Activated T-helper 2 cell treated with anti-CD3 and anti-CD28 coated beads, Interferon-gamma antibody, Interleukin-2, Interleukin-4, amounts not matched to agents 10 μg/mL and 5 μg/mL and 100 μg/mL, durations not matched to agents 14 hours and 24 hours and 36 hours (primary cell): ENCODE measurements at places on chromosomes 6 and 20.

DNA sequence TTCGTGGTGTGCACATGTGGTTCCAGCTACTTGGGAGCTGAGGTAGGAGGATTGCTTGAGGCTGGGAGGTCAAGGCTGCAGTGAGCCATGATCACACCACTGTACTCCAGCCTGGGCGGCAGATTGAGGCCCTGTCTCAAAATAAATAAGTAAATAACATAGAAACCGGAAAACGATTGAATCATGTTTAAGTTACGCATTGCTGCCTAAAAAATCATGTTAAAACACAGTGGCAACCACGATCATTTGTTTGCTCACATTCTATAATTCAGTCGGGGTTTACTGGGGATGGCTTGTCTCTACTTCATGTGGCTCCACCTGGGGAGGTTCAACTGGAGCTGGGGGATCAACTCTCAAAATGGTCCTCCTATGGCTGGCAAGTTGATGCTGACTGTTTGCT is 8.2 kb upstream of the CDKN1A start:
- no peak for DNase-seq

DNA sequence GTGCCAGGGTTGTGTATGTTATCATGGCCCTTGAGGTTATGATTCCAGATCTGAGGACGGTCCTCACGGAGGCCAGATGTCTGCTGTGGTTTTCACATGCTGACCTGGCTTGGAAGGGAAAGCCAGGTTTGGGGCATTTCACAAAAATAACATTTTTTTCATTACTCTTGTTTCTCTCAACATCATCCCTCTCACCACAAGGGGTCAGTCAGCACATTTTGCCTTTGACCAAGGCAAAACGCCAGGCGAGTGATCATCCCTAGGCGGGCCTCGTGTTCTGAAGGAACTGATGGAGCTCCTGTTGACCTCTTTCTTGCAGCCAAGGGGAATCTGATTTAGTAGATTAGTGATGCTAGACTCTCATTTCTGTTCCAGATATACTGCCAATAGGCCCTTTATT is 133.5 kb downstream of the TBC1D7 start:
- DNase-seq: no peak

DNA sequence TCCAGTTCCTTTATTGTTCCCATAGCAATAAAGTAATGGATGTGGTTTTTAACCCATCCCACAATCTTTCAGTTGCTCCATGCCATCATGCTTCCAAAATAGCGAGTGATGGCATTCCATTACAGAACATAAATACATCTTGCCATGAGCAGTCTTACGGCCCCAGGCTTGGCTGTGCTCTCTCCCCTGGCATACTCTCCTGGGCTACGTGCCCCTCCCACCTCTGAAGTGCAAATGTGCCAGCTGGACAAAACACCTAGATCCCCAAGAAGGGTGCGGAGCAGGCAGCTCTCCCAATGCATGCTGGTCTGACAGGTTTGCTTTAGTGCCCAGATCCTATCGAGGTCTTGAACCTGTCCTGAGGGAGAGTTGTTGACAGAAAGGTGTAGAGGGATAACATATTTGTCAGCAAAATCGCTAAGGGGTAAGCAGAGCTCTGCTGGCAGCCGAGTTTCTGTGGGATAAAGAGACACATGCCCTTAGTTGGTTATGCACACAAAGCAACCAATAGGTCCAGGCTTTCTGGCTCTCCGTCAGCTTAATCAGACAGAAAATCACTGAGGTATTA is 43.9 kb upstream of the PAX1 start:
- DNase-seq: no peak

- DNase-seq: no peak
These were observed 27.0 kb upstream of the SLA2 start for GRCh38 chr20:36672991-36673390.

DNA sequence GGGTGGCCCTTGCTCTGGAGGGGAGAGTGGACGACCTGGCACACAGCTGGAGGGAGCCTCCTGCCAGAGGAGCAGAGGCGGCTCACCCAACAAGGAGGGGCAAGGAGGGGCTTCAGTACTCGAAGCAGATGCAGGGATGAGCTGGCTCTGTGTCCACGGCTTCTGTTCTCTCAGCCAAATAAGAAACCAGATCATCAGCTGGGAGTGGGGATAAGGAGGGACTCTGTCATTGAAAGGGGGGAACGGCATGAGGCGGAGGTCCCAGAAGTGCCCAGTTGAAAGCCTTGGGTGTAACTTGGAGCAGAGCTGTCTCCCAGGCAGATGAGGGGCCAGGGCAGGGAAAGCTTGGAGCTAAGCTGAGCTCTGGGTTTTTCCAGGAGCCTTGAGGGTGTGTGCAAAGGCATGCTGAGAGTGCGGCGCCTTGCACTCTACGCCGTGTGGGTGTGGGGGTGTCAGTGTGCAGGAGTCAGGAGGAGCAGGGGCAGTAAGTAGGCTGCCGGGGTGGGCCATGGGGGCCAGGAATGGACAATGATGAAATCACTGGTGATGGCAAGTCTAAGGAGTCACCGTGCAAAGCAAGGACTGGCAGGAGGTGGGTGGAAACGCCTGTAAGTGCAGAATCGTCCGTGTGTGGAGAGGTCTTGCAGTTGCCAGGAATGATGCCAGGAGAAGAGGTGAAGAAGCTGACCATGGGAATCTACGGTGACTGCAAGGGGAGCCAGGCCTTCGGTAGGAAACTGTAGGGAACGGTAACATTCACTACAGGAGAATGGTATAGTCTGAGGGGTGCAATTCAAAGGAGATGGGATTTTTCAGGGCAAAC is 85.4 kb upstream of the FOXQ1 start:
- no peak for DNase-seq

- DNase-seq: no peak
These were observed 15.6 kb upstream of the NELFCD start for GRCh38 chr20:58965270-58966064.

GRCh38 chr6:38193051-38193450 is 373.5 kb downstream of the ZFAND3 start:
- no peak for DNase-seq

DNA sequence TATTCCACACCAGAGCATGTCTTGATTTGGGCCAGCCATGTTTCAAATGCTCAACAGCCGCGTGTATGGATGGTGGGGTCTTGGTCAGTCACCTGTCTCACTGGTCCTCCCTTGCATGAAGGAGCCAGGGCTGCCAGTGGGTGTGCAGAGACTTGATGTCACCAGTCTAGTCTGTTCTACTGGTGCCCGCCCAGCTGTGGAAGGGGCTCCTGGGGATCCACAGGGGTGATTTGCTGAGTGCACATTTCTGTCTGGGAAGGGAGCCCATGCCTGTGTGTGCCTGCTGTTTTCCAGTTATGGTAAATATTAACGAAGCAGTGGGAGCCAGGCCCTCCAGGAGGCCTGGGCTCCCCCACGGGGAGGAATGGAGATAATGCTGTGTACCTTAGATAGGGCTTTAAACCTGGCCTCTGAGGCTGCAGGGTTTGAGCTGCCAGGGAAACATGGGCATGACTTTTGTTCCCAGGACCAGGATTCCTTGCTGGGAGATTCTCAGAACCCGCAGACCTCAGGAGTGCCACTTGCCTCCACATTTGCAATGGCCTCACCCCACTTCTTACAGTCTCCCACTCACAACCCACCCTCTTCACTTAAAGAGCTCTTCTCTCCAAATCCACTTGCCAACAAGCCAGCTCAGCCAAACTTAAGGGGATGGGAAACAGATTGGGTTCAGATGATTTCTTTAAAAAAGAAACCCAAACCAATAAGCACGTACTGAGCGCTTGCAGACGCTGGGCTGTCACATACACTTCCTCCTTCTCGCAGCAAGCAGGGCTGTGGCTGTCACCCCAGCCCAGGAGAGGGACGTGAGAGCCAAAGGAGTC is 54.1 kb downstream of the VEGFA start:
- DNase-seq: no peak

- DNase-seq: no peak
These were observed 1.1 kb upstream of the TGM2 start for GRCh38 chr20:38165966-38166702.

GRCh38 chr6:108622641-108623298 is 62.1 kb downstream of the FOXO3 start:
- DNase-seq: no peak

DNA sequence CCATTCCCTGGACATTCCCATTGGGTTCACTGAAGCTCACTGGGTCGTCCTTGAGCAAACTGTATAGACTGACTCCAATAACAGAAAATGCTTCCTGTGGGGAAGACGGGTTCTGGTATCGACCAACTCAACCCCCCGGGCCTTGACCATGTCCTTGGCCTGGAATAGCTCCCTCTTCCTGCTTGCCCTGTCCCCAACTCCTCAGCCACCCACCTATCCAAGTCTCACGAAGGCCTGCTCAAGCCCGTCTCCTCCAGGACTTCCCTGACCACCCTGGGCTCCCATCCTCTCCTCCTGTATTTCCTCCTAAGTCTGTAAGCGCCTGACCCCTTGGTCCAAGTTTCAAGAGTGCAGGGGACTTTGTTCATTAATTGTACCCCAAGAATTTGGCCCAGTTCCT is 2.8 kb upstream of the HMGA1 start:
- DNase-seq: no peak

DNA sequence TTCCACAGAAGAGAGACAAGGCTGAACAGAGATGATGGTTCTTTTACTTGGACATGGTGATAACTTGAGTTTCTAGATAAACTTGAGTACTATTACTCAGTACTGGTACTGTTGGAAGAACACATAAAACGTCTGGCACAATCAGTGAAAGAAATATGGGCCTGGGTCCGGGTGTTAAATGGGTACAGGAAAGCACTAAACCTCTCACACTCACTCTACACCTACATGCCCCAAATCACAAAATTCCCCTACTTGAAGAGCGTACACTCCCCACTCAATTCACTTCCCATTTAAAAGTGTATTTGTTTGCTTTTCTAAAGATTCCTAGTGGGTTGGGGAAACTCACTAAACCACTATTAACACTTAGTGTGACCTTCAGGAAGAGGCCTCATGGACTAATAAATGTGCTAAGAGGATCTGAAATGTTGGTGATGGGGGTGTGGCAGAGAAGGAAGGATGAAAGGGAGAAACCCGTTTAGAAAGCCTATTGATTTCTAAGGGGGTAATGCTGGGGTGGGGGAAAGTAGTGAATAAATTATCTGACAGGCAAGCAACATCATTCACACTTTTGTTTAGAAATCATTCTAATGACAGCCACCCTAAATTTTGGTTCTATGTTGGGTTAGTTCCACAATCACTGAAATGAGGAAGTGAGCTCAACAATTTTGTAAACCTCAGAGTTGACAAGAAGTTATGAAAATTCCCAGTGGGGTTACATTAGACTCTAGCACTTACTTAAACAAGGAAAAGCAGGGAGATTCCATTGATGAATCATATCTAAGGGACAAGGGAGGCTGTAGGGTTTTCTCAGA is 222.6 kb upstream of the MARCKS start:
- no peak for DNase-seq

GRCh38 chr6:150403458-150404246 is 34.8 kb downstream of the IYD start:
- DNase-seq: no peak

DNA sequence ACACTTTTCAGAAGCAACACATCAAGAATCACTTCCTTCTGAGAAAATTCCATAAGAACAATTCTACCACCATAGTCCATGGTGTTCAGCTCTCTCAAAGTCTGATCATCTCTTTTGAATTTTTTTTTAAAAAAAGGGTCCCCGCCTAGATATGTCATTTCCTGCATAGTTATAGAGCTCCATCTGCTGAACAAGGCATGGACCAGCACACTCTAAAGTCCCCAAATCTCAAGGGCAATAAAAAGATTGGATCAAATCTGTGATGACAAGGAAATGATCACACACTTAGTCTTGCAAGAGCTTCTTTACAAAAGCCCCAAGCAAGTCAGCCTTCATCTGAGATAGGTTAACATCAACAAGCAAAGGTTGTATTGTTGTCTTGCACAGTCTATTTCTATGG is 100.7 kb upstream of the STMND1 start:
- DNase-seq: no peak

DNA sequence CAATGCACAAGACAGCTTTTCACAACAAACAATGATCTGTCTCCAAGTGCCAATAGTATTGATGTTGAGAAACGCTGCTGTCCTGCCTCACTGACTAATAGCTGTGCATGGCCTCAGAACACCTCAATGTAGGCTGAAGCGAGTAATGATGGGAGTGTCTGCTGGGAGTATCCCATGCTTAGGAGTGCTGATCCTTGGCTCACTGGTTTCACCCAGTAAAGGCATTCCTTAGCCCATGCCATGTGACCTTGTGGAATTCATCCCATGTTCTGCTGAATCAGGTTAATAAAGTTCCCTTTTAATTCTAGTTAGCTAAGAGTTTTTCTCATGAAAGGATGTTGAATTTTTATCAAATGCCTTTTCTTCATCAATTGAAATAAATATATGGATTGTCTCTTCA is 3.8 kb upstream of the WFDC12 start:
- DNase-seq: no peak

- DNase-seq: no peak
These were observed 17.2 kb downstream of the TXNDC5 start for GRCh38 chr6:7893342-7893741.

DNA sequence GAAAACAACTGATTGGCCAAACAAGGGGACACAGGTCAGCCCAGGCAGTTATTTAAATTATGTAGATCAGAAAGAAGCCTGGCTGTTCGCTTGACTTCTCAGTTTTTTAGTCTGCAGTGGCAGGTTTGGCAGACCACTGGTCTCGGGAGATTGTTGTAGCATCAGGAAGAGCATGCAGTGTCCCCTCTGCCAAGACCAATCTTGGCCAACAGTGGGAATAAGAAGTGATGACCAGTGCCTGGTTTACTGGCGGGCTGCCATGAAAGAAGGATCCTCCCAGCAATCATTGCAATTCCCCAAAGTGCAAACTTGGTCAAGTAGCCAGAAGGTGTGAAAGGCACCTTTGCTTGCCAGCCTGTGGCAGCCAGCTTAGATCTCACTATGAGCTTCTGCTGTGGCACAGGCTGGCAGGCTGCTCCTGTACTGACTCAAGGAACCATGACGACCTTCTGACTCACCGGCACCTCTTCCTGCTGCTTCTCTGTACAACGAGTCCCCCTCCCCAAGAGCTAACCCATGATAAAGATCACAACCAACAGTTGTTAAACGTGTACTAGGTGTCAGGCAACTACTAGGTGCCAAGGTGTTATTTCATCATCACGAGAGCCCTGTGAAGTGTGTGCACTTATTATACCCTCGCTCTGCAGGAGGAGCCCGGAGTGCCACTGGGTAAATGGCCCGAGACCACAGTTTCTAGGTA is 76.8 kb upstream of the DUSP22 start:
- peak; percentile 32 for DNase-seq

- no peak for DNase-seq
These were observed 64.8 kb downstream of the IBTK start for GRCh38 chr6:82182756-82183155.

DNA sequence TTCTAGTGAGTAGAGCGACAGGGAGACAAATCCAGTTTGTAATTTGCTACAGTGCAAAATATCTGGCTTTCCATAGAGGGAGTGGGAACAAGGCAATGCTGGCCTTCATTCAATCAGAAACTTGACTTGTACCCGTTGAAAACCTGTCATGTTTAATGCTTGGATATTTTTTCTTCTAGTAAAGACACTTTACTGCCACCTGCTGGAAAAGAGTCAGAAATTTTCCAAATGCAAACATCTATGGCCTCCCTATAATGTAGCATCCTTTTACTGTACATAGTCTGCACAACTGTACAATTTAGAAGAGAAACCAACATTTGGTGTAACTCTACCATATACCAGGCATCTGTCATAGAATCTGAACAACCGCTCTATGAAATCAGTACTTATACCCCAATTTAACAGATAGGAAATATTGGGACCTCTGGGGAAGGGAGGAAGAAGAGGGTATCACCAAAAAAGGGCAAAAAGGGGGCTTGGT is 16.7 kb upstream of the TBC1D20 start:
- no peak for DNase-seq
